ENCODE measurements at places on chromosomes 7 and 10.

DNA sequence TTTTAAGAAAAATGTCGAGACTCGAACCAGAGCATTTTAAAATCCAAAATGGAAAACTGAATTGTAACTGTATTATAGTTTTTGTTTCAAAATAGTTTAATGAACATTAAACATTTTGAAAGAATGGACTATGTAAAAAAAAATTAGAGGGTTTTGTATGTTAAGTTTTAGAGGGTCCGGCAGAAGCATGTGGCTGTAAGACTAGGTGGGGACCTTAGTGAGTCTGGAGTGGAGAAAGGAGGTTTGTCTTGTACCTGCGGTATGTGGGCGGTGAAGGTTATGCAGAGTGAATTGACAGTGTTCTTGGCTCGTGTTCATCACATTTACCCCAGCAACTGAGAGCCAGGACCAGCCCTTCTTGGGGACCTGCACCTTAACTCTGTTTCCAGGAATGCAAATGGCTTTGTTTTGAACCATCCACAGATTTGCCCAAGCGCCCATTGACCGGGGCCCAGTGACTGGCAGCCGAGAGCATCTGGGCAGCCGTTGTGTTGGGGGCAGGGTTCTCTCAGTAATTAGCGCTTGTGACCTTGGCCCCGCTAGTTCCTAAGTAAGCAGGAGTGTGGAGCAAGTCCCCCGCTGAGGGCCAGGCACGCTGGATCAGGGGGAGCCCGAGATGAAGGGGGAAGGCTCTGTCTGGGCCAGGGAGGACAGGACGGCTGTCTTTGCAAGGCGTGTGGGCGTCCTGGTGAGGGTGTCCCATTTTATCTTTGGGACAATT is 1.4 kb upstream of the KLF6 start:
- DNase-seq, result no peak

DNA sequence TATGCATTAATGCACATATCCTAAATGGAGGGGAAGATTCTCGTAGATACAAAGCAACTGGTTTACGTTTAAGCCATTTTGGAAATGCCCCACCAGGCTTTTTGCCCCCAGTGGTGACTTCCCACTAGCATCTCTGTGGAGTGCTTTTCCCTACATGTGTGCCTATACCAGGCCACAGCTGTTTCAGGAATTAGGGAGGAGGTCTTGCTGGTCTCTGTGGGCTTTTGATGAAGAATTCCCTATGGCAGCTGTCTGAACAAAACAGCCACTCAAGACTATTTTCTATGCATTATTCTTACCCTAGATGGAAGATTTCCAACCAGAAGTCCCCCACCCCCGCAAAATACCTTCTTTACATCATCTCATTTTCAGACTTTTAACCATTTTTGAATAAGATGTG is 52.0 kb upstream of the NMT2 start:
- no peak for DNase-seq

DNA sequence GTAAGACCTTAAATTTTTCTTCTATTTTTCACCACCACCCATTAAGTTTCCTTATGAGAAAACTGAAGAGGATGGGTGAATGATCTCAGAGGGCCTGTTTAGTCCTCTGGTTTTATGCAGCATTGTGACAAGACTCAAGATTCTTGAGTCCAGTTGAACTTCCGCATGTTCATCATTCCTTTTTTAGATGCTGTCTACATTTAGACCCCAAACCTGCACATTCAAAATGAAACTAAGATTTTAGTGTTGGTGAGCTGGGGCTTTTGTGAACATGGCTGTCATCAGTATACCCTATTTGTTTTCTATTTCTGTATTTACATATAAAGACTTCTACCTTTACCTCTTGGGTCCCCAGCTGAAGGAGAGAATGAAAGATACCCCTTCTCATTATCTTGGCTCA is 31.1 kb downstream of the NET1 start:
- DNase-seq, result no peak

GRCh38 chr10:129727071-129727470 is 237.0 kb downstream of the EBF3 start:
- DNase-seq, result no peak

- DNase-seq, result no peak
Measured at GRCh38 chr10:3654496-3654895, 130.5 kb downstream of the KLF6 start.

GRCh38 chr7:94975336-94975735 is 67.9 kb downstream of the PPP1R9A start:
- DNase-seq, result no peak

DNA sequence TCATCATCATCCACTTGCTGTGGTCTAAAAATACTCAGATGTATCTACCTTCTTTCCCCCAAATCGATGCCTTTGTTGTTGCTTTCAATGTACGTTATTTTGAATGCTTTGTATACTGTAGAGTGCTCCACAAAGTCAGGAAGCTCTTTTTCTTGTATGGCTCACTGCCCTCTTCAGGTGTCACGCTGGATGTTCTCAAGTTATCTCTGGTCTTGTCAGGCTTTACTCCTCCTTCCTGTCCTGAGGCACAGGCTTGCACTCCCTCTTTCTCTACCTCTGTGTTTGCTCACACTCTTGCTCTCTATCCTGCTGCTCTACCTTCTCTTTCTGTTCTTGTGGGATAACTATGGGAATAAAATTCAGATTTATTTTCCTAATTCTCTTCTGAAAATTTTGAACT is 381.3 kb downstream of the NRG3 start:
- DNase-seq, result no peak

DNA sequence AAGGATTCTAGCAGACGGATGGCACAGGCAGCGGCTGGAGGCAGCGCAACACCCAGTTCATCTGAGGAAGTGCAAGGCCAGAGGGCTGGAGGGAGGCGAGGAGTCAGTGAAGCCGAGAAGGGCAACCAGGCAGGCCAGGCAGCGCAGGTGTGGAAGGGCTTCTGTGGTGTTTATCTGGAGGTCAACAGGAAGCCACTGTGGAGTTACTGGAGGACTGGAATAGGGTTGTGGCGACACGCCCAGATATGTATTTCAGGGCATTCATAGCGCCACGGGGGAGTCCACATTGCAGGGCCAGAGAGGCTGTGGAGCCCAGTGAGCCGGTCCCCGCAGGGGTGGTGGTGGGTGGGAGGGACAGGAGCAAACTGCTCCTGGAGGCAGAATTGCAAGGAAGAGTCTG is 150.6 kb downstream of the CDH23 start:
- no peak for DNase-seq

DNA sequence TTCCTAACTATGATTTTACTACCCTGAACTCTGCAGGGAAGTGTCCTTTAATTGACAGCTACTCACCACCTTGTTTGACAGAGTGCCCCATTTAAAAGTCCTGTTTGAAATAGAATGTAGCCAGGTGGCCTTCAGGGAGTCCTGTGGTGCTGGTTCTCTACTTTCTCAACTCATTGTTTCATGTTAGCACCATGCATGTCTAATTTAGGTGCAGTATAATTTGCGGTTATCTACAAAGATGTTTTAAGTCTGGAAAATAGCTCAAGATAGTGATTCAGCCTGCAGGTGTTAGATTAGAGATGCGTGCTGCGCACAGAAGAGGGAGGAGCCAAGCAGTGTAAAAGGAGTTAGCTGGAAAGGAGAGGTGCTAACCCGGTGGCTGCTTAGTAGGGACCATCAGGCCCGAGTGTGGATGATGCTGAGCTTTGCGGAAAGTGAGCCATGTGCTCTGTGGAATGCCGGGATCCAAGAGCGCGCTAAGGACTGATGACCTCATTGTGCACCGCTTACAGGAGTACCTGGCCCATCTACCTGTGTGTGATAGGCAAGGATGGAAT is 1.2 kb downstream of the CCM2 start:
- no peak for DNase-seq

DNA sequence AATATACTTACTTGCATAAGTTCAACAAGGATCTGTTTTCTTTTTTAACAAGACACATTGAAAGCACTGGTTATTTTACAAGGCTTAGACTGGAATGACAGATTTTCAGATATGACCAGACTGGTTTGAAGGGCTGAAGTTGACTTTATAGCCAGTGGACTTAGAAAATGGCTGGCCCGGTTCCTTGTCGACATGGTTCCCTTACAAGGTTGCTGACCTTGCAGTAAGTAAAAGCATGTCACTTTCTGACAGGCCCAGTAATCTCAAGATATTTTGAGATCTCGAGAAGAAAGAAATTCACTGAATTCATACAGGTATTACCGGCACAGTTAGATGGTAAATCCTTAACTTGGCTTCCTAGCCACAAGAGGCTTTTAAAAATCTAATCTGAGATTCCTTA is 136.5 kb downstream of the COBL start:
- DNase-seq, result no peak

DNA sequence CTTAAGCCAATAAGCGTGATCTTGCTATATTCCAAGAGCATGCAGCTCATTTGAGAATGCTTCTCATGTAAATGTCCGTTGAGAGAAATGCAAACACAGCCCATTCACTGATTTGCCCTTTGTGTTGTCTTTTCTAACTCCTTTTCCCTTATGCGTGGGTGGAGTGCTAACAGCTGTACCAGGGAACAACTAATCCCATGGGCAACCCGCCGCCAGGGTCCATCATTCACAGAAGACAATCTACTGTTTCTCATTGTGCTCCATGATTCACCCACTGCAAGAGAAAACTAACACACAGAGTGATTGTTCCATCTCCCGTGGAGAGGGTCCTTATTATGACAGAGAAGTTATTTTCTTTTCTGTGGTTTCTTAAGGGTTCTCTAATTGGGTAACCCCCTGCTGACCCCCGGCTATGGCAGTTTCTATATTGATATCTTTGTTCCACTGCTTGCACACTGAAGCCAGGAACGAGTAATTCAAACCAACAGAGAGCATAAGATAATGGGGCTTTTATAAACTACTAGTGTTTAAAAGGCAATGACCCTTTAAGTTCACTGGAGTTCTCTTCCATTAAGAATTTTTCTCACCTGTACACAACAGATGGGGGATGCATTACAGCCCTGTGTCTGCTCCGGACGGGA is 298.7 kb downstream of the BAMBI start:
- no peak for DNase-seq

DNA sequence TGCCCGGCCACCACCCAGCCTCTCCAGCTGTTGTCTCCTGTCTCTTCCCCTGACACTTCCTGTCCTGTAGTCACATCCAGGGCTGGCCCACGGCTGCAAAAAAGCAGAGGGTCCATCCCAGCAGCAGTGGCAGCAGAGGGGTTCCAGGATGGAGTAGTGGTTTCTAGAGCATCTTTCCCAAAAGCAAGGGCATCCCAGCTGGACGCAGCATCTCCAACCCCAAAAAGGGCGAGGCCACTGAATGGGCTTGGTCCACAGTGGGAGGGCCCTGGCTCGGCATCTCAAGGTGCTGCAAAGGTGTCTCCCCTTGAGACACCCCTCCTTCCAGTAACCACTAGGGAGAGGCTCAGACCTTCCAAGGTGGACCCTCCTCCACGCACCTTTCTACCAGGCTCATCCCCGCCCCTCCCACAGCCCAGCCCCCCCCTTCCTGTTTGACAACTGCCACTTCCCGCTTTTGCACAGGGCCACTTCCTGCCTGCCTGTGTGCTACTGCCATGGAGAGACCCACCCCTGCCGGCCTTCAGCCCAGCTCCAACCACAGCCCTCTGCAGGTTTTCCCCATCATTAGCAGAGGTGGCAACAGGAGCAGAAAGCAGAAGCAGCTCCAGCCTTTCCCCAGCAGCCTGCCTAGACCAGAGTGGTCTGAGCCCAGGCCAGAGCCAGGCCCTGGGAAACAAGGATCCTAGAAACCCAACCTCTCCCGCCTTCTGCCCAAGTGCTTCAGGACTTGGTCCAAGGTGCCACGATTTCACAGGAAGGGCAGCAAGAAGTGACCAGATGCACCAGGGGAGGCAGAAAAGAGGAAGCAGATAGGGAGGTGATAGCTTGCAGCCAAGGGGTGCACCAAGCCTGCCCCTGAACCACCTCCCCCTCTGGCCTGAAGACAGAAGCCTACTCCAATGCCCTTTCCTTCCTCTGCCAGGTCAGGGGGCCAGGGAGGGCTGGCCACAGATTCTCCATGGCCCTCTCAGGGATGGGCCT is 8.6 kb downstream of the CAMK2G start:
- no peak for DNase-seq

DNA sequence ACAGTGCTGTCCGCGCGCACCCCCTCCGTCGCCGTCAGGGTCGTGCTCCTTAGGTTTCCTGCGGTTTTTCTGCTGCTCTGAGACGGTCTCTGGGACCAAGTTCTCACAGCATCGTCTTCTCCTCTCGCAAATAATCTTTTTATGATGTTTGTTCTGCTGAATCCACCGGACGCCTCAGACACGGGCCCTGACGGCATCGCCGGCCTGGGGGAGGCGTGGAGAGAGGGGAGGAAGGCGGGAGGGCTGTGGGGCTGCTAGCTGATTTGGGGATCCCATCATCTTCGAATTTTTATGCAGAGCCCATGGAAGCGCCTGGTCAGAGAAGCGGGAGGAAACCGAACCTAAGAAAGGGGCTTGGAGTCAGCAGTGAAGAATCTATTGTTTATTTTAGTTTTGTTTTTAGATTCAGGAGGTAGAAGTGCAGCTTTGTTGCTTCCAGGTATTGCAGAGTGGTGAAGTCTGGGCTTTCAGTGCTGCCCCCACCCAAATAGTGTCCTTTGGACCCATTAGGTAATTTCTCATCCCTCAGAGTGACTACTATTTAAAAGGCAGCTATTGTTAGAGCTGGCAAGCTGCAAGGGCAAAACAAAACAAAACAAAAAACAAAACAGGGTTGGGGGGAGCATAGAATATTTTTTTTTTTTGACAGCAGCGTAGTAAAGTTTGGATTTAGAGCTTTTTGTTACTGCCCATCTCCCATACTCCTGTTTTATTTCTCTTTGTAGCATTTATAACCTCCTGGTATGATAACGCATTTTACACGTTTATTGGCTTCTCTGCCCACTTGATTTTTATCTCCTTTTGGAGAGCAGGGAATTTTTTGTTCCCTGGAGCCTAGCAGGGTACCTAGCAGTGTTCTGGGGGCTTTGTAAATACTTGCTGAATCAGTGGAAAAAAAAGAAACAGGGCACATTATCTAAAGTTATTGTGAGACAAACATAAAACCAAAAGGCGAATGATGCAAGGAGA is 92.6 kb downstream of the SPAG6 start:
- no peak for DNase-seq

DNA sequence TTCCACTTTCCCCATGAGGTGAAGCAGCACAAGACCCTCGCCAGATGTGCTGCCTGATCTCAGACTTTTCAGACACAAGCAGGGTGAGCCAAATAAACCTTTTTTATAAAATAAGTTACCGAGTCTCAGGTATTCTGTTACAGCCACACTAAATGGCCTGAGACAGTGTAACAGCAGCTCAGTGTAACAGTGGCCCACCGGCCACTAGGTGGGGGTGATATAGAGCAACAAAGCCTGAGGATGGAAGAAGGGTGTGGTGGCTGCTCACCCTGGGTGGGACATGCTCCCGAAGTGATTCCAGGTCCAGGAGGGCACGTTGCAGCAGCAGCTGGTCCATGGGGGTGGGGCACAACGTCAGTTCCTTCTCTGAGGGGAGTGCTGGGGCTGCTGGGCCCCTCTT is 44.6 kb downstream of the BMS1 start:
- no peak for DNase-seq
